ENCODE measurements at places on chromosomes 12 and 14.

- no peak for DNase-seq
Measured at GRCh38 chr12:32504591-32504990, 105.2 kb downstream of the FGD4 start.

- peak; percentile 7 for DNase-seq
Measured at GRCh38 chr12:20646239-20646827, 48.8 kb upstream of the SLCO1C1 start.

GRCh38 chr14:56135001-56135400, 16.8 kb downstream of the PELI2 start:
- DNase-seq: no peak

- no peak for DNase-seq
Measured at GRCh38 chr14:81533212-81533535, 479 bp downstream of the SEL1L start.

- DNase-seq: no peak
Measured at GRCh38 chr14:60925286-60925685, 55.6 kb downstream of the TRMT5 start.

- DNase-seq: no peak
Measured at GRCh38 chr14:101588990-101589389, 27.7 kb downstream of the DIO3 start.

- no peak for DNase-seq
Measured at GRCh38 chr12:113346353-113346752, 11.4 kb upstream of the SLC8B1 start.

DNA sequence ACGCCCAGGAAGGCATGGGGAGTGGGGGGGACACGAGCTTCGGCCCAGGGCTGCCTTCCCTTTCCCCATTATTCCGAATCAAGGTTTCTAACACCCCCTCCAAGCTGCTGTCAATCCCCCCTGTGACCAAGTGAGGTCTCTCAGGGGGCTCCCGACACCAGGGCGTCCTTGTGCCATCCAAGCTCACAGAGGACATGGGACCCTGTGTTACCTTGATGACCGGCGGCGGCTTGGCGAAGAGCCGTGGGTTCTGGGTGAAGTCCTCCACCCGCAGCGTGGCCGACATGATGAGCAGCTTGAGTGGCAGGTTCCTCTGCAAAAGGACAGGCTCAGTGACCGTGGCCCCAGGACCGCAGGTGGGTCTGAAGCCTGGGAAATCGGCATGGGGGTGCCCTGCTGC, 20.3 kb downstream of the DHX37 start:
- DNase-seq: no peak

DNA sequence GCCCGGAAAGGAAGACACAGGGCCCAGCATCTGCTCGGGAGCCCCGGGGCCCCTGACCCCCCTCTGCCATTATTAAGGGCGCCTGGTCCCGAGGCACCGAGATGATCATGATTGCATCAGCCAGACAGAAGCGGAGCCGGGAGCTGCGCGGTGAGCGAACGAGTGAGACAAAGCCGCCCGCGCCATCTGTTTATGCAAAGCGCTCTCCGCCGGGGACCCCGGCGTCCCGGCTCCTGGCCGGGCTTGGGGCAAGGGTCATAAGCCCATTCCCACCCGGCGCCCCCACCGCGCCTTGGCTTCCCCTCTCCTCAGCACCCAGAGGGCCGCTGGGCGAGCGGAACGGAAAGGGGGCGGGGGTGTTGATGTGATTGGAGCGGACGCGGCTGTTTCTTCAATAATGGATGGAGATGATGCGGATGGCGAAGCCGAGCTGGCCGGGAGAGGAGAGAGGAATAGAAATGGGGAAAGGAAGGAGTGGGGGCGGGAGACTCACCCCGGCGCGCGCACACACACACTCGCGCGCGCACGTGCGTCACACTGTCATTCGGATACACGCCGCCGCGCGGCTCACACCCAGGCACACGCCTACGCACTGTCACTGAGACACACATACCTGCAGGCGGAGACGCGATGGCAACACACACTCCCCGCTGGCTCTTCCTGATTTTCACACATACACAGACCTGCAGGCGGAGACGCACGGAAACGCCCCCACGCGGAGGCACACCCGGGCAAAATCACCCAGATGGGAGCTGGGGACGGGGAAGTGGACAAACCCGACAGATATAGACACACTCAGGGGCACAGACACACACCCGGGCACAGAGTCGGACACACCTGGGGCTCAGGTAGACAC, 10.7 kb downstream of the STAC3 start:
- DNase-seq: no peak

GRCh38 chr14:89444044-89444443, 27.0 kb upstream of the FOXN3 start:
- DNase-seq: no peak

DNA sequence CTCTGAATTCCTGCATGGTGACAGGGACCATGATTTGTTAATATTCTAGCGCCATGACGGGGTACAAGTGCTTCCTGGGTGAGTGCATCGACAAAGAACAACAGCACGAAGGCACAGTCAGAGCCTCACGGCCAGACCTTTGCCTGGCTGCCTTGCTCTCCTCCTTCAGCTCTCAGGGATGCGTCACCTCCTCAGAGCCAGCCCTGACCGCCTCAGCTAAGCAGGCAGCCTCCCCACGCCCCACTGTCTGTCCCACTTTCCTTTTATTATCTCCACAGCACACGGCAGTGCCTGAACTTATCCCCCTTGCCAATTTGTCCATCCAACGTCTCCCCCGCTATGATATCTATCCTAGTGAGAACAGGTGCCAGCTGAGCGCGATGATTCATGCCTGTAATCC, 16.5 kb upstream of the FZD10 start:
- DNase-seq: no peak

DNA sequence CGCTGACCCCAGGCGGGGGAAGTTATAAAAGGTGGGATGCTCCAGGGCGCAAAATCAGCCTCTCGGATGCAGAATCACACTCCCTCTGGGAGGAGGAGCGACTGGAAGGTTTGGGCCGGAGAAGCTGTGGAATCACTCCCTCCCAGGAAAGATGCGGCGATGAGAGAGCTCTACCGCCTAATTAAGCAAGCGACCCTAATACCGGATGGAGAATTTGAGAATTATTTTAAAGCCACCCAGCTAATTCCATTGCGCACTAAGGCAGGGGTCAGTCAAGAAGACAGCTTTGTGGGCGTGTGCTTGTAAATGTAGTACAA, 1.9 kb downstream of the COL2A1 start:
- DNase-seq: no peak

- DNase-seq: no peak
Measured at GRCh38 chr12:52708010-52708409, 4.7 kb upstream of the KRT77 start.

DNA sequence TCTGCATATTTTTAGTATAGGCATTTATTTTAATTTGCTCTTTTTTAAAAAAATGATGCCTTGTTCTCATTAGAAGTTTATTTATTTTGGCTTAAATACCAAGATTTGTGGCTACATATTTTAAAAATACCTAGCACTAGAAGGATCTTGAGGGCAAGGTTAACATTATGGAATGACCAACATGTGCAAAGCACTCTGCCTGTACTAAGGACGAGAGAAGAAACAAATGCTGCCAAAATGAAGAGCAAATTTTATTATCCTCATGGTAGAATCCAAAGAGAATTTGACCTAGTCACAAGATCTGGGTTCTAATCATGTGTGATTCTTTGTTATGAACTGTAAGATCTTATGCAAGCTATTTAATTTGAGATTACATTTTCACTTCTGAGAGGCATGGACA, 2.8 kb downstream of the CAND1 start:
- no peak for DNase-seq

- DNase-seq: no peak
Measured at GRCh38 chr12:131586269-131586668, 124.6 kb upstream of the SFSWAP start.

GRCh38 chr12:104600790-104601739, 144.3 kb downstream of the CHST11 start:
- DNase-seq: no peak

GRCh38 chr12:127310548-127310947, 956.4 kb upstream of the TMEM132C start:
- DNase-seq: no peak

GRCh38 chr12:19199332-19199731, 69.8 kb downstream of the PLEKHA5 start:
- no peak for DNase-seq

GRCh38 chr12:71748081-71748850, 6.4 kb upstream of the RAB21 start:
- DNase-seq: no peak

DNA sequence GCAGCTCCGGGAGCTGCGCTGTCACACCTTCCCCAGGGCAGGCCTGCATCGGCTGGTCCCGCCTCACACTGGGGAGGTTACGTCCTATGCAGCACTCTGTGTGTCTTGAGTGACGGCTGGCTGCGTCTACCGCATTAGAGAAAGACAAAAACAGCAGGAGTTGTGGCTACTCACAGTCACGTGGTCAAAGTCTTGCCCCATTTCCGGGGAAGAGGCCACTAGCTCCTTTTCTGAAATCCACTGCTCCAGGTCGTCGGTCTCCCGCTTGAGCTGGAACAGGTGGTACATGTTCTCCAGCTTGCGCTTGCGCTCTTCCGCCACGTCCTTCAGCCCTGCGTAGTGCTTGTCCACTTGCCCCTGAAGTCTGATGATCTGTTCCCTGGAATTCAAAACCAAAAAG, 68.8 kb downstream of the PLEKHG3 start:
- DNase-seq: no peak

GRCh38 chr14:105333613-105334364, 19.2 kb downstream of the PACS2 start:
- no peak for DNase-seq

GRCh38 chr12:6085841-6086240, 38.6 kb downstream of the VWF start:
- DNase-seq: no peak

DNA sequence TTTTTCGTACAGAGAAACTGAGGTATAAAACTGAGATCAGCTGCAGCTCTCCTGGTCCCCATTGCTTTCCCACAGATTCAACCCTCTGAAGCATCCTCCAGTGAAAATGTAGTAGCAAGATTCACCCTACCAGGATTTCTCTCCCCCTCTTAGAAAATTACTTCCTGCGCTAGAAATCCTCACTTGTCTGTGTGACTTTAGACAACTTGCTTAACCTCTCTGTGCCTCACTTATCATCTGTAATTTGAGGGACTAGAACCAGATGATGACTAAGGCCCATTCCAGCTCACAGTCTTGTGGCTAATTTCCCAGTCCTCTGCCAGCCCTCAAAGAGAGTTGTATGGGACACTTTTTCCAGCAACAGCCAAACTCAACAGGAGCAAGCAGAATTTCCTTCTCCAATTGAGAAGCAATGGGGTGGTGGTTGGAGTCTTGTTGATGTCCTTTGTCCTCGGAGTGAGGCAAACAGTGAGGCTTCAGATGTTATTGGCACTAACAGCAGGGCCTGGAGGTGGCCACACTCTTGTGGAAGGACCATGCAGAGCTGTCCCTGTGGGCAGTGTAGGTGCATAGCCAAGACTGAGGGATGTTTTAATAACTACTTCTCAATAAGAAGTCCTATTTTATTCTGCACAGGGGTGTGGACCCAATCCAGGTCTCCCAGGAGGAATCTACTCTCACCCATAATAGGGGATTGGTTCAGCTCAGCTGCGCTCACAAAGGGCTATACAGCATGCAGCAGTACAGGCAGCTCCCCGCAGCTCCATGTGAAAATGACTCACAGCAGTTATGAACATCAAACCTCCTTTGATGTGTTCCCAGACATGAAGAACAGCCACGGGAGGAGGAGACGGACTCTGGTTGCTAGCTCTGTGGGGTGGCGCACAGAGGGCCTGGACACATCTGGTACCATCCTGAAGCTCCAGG, 200.1 kb downstream of the DAD1 start:
- no peak for DNase-seq

GRCh38 chr12:109154451-109155438, 38.4 kb downstream of the ACACB start:
- no peak for DNase-seq

DNA sequence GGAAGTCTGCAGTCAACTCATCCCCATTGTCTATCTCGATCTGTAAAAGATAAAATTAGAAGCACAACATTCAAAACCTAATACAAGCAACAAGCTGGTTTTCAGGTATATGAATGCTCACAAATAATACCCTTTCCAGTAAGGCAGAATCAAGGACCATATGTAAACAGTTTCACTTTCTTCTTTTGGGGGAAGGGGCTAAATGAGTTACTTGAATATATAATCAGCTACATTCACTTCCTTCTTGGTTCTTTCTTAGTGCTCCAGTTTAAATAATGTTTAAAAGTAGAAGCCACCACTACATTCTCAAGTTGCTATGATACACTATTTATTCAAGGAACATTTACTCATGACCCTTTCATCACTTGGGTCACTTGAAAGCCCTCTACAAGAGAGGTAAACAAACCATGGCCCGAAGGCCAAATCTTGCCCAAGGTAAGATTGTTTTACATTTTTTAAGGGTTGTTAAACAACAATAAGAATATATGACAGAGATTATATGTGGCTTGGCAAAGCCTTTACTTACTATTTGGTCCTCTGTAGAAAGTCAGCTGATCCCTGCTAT, 10.3 kb downstream of the TWF1 start:
- no peak for DNase-seq

DNA sequence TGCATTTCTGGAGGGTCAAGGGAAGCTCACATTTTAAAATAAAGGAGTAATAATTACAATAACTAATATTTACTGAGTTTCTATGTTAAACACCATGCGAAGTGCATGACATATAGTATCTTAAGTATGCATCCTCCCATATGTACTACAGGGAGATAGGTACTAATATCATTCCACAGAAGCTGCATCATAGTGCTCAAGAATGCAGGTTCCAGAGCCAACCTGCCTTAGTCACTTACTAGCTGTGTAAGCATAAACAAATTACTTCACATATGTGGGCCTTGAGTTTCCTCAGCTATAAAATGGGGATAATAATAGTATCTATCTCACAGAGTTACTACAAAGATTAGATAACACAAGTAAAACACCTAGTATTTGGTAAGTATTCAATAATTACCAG, 18.3 kb downstream of the ARMH4 start:
- no peak for DNase-seq

GRCh38 chr12:131443019-131444000, 267.6 kb upstream of the SFSWAP start:
- no peak for DNase-seq

- no peak for DNase-seq
Measured at GRCh38 chr14:70642303-70643235, 853 bp downstream of the TTC9 start.

DNA sequence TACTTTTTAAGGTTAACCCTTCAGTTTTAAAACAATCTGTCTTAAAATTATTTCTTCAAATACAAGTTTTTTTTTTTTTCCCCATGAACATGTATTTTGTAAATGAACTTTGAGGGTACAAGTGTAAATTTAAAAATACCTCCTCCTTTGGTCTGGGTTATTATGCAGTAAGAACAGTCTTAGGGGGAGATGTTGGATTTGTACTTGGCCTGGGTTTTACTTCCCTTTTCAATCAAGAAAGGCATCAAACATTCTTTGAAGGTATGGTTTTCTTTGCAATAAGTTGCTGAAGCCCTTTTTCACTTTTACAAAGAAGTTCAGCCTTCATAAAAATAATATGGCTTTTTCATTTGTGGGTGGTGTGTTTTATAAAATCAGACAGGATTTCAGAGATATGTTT, 20.5 kb downstream of the WBP11 start:
- no peak for DNase-seq

Measured in NCI-H2081 treated with DMSO at 0.1 percent for 48 hours (cell line).